ENCODE measurements at places on chromosomes 4 and X. TPM values are rescaled to one million over a fixed set of nuclear protein-coding genes. Genes with fewer than 3 reads are reported as not detected.
A peak's percentile ranks its signal among the peaks of the same experiment; 100 is the strongest.

Gene F11
- total RNA-seq, result not detected

Gene BDH2
- total RNA-seq, result 9.1 TPM

Gene MAOB
- total RNA-seq, result not detected

Gene ENOPH1
- total RNA-seq, result 41.8 TPM

Gene LPAR4
- not detected for total RNA-seq

Gene ADH6
- not detected for total RNA-seq

GRCh38 chr4:80184825-80185756 lies 12.2 kb upstream of the PRDM8 start:
- DNase-seq, result peak; percentile 67

- DNase-seq, result no peak
Observed at GRCh38 chr4:79178760-79179159, 147.1 kb downstream of the NAA11 start.

- DNase-seq, result no peak
Observed at GRCh38 chrX:10450959-10451355, 169.4 kb downstream of the MID1 start.

DNA sequence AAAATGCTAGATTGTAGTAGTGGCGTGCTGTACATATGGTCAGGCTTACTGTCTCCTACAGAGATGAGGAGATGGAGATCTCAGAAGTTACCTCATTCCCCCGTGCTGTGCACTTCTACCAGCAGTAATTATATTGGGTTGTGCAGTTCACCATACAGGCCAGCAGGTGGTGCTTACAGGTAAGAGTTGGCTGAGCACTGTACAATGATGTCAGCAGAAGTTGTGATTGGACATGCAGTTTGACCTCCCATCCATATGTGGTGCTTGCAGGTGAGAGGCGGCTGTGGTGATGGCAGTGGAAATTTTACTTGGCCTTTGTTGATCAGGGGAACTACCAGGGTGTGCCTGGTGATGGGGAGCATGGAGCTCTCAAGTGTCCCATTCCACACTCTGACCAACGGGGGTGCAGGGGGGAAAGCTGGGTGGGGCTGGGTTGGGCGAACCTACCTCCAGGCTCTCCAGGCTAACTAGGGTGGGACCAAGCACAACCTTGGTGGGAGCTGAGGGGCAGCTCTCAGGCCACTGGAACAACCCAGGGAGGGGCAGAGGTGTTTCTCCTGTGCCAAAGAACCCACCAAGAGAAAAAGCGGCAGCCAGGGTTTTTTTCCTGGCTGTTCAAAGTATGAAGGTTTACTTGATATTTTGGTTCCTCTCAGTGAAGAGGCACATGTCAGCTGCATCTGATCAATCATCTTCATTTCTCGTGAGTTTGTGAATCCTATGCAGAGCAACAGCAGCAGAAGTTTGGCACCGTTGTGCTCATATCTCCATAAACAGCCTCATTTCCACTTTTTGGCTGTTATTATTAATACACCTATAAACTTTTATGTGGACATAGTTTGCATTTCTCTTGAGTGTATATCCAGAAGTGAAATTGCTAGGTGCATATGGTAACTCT lies 73.8 kb upstream of the FREM3 start:
- DNase-seq, result peak; percentile 63

- DNase-seq, result no peak
Observed at GRCh38 chr4:27790911-27791310, 930.3 kb downstream of the STIM2 start.

GRCh38 chrX:19566359-19567222 lies 51.3 kb upstream of the MAP3K15 start:
- peak; percentile 66 for DNase-seq

- DNase-seq, result no peak
Observed at GRCh38 chrX:151363316-151363715, 33.7 kb upstream of the VMA21 start.

GRCh38 chr4:2534904-2535375 lies 1.5 kb upstream of the FAM193A start:
- DNase-seq, result no peak

DNA sequence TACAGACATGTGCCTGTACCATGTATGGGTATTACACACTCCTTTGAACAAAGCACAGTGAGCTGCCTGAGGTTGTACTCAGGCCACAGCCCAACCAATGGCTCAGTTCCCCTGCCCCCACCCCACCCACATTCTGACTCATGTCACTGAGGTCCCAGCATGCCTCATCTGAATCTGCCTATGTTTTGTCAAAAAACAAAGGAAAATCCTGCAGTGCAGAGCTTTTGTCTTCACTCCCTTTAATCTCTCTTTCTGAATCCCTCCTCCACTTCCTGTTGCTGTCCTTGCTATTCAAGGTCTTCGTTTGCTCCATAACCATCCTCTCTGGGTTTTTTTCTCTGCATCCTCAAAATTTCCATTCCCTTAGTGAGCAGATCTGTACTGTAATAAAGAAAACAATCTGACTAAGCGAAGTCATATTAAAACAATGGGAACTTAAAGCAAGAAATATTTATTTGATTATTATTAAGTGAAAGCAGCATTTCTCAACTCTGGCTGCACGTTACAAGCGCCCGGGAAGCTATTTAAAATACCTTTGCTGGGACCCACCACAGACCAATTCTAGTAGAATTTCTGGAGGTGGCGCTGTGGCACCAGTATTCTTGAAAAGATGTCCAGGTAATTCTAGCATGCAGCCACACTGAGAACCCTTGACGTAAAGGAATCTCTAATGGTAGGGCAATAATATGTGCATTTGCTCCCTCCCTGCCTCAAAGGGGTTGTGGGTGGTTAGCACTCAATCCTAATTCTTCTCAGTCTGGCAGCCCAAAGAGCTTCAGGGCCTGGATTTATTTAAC lies 8.7 kb downstream of the GUCY2F start:
- DNase-seq, result no peak

- DNase-seq, result no peak
Observed at GRCh38 chrX:149267878-149268813, 237.0 kb downstream of the IDS start.

- DNase-seq, result no peak
Observed at GRCh38 chr4:183906489-183906738, 1.3 kb downstream of the STOX2 start.
